ENCODE measurements at places on chromosomes 13 and 19.

GRCh38 chr13:113726961-113727411 is 32.0 kb upstream of the TMEM255B start:
- DNase-seq, result no peak

- DNase-seq, result no peak
Measured at GRCh38 chr19:18046059-18046718, 38.2 kb downstream of the ARRDC2 start.

- DNase-seq, result no peak
Measured at GRCh38 chr13:20370815-20371421, 138.8 kb upstream of the GJB6 start.

DNA sequence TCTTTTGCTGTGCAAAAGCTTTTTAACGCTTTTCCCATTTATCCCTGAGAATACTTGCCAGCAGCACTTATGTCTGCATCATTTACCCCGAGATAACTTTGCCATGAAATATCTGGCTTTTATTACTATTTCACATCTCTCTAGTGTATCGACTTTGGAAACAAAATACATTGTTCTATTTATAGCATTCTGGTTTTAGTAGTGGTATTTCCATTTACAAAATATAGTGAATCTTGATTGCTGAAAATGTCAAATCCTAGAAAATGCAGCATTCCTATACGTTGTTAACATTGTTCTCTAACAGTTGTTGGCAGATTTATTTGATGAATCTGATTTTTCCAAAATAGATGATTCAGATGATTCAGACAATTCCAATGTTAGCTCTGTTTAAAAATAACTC is 189.3 kb upstream of the SPRY2 start:
- DNase-seq, result no peak

DNA sequence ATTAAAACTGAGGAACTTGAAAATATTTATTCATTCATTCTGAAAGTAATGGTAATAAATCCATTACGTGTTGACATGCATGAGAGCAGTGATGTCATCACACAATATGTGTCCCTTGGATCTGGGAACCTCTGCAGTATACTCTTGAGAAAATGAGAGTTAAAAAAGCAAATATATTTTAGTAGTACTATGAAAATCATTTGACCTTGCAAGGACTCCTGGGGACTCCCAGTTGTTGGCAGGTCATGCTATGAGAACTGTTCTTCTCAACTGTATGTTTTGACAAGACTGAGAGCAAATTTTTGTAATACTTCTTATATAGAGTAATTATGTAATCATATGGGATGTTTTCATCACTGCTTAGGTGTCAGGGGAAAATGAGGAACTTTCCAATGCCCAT is 249.4 kb downstream of the PCCA start:
- no peak for DNase-seq

DNA sequence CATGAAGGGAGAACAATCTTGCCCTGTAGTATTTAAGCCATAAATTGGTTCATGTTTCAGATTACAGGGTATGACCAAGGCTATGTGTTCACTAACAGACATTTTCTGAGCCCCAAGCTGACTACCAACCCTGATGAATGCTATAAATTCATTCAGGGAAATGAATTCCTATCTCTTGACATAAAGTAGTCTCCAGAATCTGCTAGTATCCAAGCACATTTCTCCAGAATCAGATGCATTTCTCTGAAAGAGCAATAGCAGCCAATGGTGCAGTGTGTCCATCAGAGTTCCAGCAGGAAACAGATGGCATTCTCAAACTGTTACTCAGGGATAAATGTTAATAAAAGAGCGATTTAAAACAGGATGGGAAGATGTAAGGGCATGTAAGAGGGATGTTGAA is 226.4 kb downstream of the COG6 start:
- no peak for DNase-seq

DNA sequence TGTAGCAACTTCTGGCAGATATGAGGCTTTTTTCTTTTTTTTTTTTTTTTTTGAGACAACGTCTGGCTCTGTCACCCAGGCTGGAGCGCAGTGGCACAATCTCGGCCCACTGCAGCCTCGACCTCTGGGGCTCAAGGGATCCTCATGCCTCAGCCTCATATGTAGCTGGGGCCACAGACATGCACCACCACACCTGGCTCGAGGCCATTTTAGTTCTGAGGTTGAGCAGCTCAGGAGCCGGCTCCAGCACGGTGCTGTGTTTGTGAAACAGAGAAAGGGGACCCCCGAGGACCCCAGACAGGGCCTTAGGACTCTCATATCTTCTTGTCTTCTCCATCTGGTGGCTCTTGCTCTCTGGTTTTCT is 3.4 kb upstream of the FLT3LG start:
- DNase-seq, result no peak

- no peak for DNase-seq
Measured at GRCh38 chr13:80274643-80275042, 66.3 kb downstream of the SPRY2 start.

- DNase-seq, result no peak
Measured at GRCh38 chr13:104008075-104008474, 941.9 kb upstream of the SLC10A2 start.

DNA sequence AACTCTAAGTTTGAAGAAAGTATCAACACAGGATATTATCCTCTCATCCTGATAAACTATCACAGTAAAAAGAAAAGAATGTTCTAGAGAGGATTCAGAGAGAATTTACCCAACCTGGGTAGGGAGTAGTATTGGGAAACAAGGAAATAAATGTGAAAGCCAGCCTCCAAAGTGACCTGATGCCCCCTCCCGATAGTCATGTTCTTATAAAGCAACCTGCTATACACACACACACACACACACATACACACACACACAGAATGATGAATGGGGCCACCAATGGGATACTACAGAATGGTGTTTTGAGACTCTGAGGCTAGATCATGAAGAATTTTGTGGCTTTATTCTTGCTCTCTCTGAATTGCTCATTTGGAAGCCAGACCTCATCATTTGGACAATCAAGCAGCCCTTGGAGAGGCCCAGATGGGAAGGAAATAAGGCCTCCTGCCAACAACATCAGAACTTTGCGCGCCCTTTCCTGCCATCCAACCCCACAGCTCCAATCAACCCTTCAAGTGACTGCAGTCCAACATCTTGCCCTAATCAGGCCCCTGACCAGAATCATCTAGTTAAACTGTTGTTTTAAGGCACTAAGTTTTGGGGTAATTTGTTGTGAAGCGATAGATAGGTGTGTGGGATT is 807.9 kb upstream of the ARGLU1 start:
- no peak for DNase-seq

GRCh38 chr13:110443622-110444225 is 117.8 kb downstream of the RAB20 start:
- DNase-seq, result no peak

DNA sequence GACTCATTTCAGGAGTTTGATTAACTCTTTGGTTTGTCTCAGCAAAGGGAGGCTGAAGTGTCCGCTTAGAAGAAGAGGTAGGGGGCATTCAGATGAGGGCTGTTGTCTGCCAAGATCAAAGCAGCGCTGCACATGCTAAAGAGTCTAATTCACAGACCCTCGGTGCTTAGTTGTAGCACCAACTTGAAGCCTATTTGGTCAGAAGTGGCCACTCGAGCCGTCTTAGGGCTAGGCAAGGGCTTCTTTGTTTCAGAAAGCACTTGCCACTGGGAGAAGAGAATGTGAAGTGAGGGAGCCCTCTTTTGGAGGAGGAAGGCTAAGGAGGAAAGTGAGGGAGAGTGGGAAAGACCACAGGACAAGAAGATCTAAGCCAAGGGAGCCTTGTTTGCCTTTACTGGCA is 313.4 kb upstream of the TMTC4 start:
- DNase-seq, result no peak

- DNase-seq, result no peak
Measured at GRCh38 chr13:47671776-47672175, 329.3 kb downstream of the SUCLA2 start.

- DNase-seq, result no peak
Measured at GRCh38 chr19:47019431-47020041, at the start of gene NPAS1. Gene NPAS1, plus strand, starts transcription at chr19:47019837. Its CDS starts 1,211 bp downstream, at chr19:47021048.

DNA sequence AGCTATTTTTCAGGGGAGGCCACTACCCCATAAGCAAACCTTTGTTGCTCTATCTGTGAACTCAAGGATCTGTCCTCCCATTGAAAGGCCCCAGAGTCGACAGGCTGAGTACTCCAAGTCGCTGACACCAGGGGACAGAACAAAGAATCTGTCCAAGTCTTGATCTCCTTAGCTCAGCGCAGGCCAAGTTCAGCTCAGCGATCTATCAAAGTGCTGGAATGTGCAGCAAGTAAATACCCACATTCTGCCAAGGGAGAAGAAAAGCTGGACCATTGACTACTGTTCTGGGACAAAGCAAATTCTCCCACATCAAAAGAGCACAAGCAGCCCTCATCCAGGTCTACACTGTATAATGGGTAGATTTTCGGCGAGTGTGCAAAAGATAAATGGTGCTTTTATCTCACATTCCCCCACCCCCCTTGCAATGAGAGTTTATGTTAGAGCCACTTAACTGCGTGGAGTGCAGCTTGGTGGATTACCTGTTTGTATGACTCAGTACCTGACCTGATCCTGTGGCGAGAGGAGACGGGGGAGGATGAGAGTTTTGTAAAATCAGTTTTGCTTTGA is 391.7 kb upstream of the SGCG start:
- DNase-seq, result no peak

- no peak for DNase-seq
Measured at GRCh38 chr19:6590258-6590826, 608 bp downstream of the CD70 start.

GRCh38 chr13:42707586-42707985 is 73.8 kb upstream of the FAM216B start:
- no peak for DNase-seq

DNA sequence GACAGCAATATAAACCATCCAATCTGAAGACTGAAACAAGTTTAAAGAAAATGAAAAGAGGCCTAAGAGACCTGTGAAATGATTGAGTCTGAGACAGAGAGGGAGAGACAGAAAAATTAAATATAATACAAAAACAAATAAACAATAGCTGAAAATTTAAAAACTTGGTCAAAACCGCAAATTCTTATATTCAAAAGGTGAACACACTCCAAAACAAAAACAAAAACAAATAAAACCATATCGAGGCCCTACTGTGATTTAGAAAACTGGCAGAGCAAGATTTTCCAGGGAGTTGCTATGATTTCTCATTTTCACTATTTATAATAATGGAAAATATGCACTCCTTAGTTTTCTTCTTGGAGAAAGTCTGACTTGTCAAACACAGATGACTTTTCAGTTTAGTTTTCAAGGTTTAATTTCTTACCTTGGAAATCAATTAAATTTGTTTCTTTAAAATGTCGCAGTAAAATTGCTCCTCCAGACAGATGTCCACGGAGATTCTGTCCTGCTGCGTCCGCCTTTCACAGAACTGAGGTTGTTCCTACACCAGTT is 1420.3 kb downstream of the UQCRFS1 start:
- no peak for DNase-seq

DNA sequence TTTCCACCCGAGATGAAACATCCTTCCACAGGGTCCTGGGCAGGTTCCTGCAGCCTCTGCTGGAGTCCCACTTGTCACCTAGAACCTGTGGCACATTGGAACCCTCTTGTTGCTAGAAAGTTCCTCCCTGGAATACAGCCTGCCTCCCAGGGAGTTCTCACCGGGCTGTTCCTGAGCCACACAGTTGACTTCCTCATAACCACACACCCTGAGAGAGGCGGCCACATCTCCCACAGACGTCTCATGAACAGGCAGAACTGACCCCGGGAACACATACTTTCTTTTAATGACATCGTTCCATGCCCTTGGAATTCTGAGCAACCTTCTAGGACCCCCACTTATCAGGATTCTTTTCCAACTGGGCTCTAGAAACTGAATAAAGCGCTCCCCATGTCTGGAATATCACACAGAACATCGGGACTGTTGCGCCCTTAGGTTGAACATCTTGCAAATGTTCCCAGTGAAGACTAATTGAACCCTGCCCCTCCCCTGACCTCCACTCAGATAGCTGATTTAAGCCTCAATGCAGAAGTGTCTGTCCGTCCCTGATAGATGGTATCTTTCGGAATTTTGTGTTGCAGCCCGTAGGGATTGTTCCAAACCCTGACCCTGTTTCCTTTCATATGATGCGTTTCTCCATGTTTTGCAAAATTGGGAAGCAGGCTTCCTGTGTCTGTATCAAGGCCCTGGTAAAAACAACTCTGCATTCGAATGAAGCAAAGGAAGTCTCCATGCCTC is 91.1 kb downstream of the RAB20 start:
- no peak for DNase-seq

- no peak for DNase-seq
Measured at GRCh38 chr13:33537676-33538075, 252.1 kb upstream of the STARD13 start.

DNA sequence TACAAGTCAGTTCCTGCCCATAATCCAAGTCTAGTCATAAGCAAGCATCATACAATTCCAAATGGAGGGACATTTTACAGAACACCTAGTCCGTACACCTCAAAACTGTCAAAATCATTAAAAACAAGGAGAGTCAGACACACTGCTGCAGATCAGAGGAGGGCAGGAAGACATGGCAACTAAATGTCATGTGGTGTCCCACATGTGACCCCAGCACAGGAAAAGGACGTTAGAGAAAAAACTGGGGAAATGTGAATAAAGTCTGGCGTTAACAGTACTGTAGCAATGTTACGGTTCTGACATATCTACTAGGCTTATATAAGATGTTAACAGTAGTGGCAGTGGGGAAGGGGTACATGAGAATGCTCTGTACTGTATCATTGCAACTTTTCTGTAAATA is 2.3 kb downstream of the ZSCAN5A start:
- DNase-seq, result no peak

DNA sequence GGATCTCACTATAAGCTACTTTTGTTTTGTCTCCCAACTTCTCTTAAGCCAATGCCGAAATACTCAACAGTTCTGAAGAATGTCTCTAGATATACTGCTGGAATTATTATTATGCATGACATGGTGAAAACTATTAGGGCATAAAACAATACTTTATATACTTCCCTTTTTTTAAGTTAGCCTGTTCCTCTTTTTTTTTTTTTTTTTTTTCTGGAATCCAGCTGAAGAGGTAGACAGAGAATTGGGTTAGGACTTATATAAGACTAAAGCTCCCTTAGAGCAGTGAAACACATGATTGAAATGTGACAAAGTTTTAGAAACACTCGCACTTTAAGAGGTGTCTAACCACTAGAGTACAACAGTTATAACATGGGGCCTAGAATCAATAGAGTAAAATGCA is 850.9 kb upstream of the PCDH9 start:
- no peak for DNase-seq

- no peak for DNase-seq
Measured at GRCh38 chr19:4303819-4304537, 420 bp upstream of the FSD1 start.

DNA sequence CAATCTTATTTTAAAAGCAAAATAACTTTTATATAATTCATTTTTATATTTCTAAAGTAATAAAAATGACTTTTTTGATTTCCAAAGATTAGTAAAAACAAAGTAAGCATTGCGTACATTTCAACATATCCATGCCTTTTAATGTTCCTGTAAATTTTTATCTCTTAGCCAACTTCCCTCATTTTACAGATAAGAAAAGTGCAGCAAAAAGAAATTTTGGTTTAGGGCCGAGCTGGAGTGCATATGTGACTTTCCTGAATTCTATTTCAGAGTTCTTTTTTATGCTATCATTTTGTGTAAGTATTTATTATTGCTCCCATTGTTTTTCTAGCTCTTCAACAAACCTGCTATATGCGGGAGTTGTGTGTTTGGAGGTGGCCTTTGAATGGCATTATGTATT is 195.3 kb downstream of the NHLRC3 start:
- DNase-seq, result no peak

All from T-helper 2 cell (primary cell).